EL (cell line): ENCODE measurements at places on chromosomes 3 and 15.

GRCh38 chr15:79956354-79956939, 14.5 kb downstream of the BCL2A1 start:
- DNase-seq: no peak

GRCh38 chr3:164683489-164683888, 394.8 kb downstream of the SI start:
- no peak for DNase-seq

- no peak for DNase-seq
Measured at GRCh38 chr3:58151637-58152036, 59.1 kb downstream of the DNASE1L3 start.

DNA sequence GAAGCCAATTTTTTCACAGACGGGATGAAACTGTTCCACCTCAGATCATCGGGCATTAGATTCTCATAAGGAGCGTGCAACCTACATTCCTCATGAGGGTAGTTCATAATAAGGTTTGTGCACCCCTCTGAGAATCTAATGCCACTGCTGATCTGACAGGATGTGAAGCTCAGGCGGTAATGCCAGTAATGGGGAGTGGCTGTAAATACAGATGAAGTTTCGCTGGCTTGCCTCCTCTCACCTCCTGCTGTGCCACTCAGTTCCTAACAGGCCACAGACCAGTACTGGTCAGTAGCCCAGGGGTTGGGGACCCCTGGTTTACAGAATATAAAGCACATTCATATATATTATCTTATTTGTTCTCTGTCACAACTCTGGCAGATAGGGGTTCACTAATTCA, 2.1 kb upstream of the LIMD1 start:
- no peak for DNase-seq

DNA sequence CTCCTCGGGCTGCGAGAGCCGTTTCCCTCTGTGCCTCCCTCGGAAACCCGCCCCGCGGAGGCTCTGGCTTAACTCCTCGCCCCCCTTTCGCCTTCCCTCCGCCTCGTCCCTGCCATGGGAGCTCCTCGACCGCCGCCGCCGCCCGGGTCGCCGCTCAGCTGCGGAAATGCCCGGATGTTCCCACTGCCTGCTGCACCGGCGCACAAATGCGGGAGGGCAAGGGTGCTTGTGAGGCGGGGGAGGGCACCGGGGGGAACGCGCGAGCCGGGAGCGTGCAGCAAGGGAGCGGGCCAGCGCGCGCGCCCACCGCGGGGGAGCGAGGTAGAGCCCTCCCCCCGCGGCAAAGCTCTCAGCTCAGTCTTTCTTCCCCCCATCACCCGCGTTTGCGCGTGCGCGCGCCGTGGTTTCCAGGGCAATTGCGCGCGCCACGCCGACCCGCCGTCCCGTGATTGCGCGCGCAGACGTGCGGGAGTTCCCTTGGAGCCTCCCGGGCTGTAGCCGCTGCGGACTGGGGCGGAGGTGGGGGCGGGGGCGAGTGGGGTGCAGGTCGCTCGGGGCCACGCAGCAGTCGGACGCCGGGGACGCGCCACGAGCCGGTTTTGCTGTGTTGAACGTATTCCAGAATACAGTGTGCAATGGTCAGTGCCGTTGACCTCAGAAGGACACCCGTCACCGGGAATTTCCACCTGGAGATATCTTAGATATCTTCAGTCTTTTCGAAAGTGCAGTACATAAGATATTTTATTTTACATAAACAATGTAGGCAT, at the start of gene DMXL2:
DMXL2 (minus strand) TSS at position 168 of the 767 bp plus-strand sequence. CDS start 226 bp downstream, outside the sequence.
- peak; percentile 86 for DNase-seq

- peak; percentile 11 for DNase-seq
Measured at GRCh38 chr3:81765400-81765799, 4.0 kb upstream of the GBE1 start.

GRCh38 chr3:187783098-187783497, 37.8 kb upstream of the BCL6 start:
- peak; percentile 77 for DNase-seq

DNA sequence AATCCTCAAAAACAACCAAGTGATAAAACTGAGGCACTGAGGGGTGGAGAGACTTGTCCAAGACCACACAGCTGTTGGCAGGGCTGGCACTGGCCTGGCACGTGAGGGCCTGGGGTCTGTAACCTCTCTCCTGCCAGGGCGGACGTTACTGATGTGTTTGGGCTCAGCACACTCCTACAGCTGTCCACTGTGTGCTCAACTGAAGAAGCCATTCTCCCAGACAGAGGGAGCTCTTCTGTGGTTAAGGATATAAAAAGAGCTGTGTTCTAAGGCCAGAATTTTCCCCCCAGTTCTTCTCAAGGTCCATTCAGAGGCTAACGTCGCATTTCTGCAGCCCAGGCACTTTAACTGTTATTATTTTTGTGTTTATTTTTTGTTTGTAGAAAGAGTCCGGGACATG, 429.0 kb upstream of the ATP11B start:
- no peak for DNase-seq

DNA sequence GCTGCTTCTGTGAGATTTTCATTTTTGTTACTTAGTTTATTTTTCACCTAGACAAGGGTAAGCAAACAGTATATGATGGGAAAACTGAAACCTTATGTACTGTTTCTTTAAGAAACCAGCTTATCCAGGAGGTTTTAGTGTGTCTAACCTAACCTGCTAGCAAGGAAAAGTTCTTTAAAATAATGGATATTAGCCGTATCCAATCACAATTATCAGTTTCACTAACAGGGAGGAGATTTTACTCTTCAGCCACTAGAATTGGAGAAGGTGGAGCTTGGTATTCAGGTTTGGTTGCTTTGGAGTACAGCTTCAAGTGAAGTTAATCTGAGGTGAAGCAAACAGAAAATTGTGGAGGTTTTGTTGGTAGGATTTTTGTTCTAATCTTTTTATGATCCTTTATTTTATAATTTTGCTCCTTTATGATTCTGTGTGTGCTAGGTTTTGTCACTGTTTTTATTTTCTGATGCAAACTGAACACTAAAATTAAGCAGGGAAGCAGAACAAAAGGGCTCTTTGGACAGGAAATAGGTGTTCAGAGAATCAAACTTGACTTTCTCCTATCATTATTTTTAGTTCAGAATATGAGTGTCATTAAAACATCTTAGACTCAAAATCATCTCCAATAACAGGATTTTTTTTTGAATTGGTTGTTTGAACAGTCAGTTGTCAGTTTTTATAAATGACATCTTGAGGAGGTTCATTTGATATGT, 13.0 kb downstream of the ZFAND6 start:
- peak; percentile 88 for DNase-seq

- DNase-seq: no peak
Measured at GRCh38 chr3:127860211-127860696, 37.9 kb upstream of the MGLL start.

DNA sequence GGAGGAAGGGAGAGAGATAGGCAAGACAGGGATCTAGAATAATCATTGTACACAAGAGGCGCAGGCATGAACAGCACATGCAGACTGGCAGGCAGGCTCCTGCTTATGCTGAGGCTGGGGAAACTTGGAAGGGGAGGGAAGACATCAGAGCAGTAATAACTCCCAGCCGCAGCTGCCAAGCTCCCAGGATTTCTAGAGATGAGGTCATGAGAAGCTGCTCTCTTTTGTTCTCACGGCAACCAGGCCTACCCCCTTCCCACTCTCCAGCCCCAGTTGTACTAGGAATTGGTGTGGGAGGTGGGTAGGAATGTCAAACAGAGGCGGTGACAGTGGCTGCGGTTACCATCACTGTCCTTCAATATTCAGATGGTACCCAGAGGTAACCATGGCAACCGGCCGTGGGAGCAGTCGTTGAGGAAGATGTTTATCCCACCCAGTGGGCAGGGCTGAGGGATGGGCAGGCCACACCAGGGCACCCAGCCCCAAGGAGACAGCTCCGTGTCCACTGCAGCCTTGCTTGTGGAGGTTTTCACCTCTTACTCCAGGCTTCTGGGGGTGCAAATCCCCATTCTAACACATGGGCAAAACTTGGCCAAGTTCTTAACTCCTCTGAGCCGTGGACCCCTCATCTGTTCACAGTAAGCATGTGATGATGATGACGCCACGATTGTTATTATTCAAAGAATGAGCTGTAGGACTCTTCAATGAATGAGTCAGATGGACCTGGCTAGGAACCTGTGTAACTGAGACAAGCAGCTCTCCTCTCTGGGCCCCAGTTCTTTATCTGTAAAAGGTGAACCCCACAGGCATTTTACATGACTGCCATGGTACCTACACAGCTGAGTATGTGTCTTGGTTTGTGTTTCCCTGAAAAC, 360.8 kb upstream of the PROK2 start:
- peak; percentile 31 for DNase-seq

DNA sequence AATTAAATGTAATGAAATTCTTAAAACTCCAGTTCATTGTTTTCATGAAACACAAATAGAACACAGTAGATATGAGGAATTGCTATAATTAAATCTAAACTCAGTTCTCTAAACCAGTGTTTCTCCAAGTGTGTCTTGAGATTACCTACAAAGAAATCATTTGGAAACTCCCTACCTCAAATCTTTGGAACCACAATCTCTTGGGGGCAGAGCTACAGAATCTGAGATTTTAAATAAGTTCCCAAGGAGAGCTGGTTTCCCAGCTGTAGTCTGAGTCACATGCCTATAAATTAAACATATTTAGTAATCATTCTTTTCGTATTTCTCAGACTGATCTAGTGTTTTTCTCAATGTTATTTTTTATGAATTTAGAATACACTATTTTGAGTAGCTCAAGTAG, 17.0 kb upstream of the ACTC1 start:
- DNase-seq: peak; percentile 72

DNA sequence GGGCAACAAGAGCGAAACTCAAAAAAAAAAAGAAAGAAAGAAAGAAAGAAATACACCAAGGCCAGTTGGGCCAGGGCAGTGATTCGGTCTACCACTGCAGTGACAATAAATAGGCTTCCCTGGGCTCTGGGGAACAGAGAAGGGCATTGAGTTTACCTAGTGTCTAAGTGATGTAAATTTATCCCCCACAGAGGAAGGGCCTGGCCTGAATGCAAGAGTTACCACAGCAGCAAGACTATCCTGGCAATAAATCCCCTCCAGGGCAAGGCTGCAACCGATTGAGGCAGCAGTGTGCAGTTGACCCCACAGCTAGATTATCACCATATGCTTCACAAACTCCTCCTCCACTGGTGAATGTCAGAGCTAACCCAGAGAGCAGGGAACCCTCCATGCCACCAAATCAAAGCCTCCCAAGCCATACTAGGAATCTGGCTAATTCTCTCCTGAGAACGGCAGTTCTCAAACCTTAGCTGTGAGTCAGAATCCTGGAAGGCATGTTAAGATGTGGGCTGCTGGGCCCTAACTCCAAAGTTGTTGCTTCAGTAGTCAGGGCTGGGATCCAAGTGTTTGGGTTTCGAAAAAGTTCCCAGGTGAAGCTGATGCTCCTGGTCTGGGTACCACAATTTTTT, 64.3 kb upstream of the GATM start:
- peak; percentile 65 for DNase-seq

DNA sequence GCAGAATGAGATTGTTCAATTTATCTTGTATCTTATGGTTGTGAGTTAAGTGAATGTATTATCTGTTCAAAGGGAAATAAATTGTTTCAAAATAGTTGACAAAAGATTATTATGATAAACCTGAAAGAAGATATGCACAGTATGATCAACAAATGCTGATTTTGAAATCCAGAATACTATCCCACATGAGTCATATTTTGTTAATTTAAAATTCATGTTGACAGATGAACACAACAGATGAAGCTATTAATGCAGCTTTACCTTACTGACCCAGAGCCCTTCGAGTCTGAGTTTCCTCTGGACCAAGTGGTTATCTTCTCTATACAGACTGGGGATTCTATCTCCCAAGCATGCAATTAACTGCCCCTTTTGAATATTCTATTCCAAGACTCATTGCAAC, 482.8 kb downstream of the FGF12 start:
- DNase-seq: no peak

- DNase-seq: no peak
Measured at GRCh38 chr15:20356444-20356910, 185.1 kb downstream of the GOLGA6L6 start.

DNA sequence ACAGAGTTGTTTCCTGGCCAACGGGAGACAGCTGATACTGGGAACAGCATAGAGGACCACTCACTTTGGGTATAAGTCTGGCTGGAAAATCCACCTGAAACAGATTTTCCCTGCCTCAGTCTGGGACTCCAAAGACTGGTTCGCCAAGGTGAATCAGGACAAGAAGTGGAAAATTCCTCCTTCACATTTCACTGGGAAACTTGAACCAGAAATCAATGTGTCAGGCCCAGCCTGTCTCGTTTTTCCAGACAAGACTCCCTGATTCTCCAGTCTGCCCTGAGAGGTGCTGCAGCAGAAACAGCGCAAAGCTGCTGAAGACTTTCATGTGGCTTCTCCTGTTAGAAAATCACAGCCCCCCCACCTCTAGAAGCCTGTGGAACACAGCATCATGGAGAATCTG, 269.8 kb downstream of the OPA1 start:
- DNase-seq: no peak

DNA sequence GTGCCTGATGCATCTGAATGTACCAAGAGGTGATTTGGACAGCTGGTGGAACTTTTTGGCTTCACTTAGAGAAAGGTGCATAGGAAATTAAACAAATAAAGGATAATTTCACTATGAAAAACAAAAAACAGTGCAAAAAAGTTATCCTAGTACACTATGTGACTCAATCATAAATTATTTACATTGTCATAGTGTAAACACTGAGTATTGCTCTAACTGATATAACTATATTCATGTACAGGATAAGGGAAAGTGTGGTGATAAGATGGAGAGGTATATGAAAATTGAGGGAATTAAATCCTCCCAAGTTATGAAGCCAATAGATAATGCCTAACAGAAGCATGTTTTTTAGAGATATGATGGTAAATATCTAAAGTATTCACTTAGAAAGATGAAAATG, 50.2 kb upstream of the CPNE4 start:
- DNase-seq: no peak

- DNase-seq: peak; percentile 83
Measured at GRCh38 chr3:15325228-15325627, 7.2 kb downstream of the SH3BP5 start.

DNA sequence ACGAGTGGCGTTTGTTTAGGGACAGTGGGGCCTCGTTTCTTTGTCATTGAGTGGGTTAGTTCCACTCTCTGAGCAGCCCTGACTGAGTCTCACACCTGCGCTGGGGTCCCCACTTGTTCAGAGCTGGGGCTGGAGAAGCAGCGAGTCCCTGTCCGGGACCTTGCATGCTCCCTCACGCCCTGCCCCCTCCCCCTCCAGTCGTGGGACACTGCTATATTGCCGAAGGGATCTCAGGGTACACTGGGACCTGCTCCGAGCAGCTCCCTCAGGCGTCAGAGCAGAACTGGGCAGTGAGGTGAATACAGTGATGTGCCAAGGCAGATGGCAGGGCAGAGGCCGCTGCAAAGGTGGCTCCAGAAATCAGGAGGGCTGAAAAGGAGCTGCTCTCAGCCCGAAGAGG, 59.9 kb upstream of the KLF13 start:
- no peak for DNase-seq

GRCh38 chr3:135915206-135915605, 50.3 kb upstream of the PPP2R3A start:
- DNase-seq: no peak

DNA sequence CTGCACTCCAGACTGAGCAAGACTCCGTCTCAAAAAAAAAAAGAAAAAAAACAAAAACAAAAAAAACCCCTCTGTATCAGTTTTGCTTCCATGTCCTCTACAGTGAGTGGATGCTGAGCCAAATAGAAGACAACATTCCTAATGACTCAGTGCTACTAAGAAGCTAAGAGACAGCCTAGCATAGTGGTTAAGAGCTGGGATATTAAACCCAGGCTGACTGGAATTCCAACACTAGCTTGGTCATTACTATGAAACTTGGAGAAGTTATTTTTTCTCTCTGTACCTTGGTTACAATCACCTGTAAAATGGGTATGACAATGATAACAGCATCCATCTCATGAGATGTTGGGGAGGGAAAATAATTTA, 60.9 kb upstream of the PYGO1 start:
- peak; percentile 71 for DNase-seq
